Neuronal stem cell (in vitro differentiated cells): ENCODE measurements at places on chromosomes 12 and 14.
A peak's percentile ranks its signal among the peaks of the same experiment; 100 is the strongest.

- no peak overlapping the region for H3K27ac ChIP-seq
- no peaks in the 10 kb centered on the region for H3K27me3 ChIP-seq
- H3K4me3 ChIP-seq, result no peak overlapping the region
- no peaks in the 10 kb centered on the region for H3K36me3 ChIP-seq
- DNase-seq, result no peak
Observed at GRCh38 chr14:65772921-65773574, 360.5 kb downstream of the FUT8 start.

- peaks cover 41% of the 10 kb centered on the region for H3K27me3 ChIP-seq
- H3K36me3 ChIP-seq, result no peaks in the 10 kb centered on the region
- H3K4me1 ChIP-seq, result no peaks in the 10 kb centered on the region
- no peak overlapping the region for H3K27ac ChIP-seq
- no peak for DNase-seq
Observed at GRCh38 chr12:111699-112493, 45.3 kb downstream of the IQSEC3 start.

- no peaks in the 10 kb centered on the region for H3K27me3 ChIP-seq
- no peak for DNase-seq
- no peak overlapping the region for H3K27ac ChIP-seq
- peaks cover 12% of the 10 kb centered on the region for H3K36me3 ChIP-seq
- H3K4me1 ChIP-seq, result peaks cover 22% of the 10 kb centered on the region
- H3K4me3 ChIP-seq, result no peak overlapping the region
Observed at GRCh38 chr14:91400696-91401095, 16.9 kb downstream of the CCDC88C start.

DNA sequence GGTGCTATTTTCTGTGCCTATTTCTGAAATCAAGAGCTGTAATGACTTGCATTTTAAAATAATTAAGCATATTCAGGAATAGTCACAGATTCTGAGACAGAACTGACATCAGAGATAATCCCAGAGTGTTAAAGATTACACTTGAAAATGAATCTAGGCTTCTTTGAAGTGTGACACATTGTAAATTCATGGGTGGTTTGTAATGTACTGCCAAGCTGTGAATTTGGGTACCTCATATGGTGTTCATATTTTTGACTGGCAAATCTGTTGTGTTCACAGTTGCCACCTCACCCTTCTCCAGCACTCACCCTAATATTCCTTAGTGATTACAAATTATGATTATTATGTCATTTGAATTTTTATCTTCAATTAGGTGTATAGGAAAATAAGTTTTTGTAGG is 78.5 kb upstream of the CSRP2 start:
- no peak overlapping the region for H3K4me3 ChIP-seq
- H3K27ac ChIP-seq, result no peak overlapping the region
- H3K4me1 ChIP-seq, result no peaks in the 10 kb centered on the region
- DNase-seq, result no peak

GRCh38 chr14:91509083-91509877 is 830 bp downstream of the PPP4R3A start:
- no peak for DNase-seq
- peak overlapping the region; percentile 98 for H3K27ac ChIP-seq
- no peaks in the 10 kb centered on the region for H3K4me1 ChIP-seq
- peaks cover 4% of the 10 kb centered on the region for H3K36me3 ChIP-seq

DNA sequence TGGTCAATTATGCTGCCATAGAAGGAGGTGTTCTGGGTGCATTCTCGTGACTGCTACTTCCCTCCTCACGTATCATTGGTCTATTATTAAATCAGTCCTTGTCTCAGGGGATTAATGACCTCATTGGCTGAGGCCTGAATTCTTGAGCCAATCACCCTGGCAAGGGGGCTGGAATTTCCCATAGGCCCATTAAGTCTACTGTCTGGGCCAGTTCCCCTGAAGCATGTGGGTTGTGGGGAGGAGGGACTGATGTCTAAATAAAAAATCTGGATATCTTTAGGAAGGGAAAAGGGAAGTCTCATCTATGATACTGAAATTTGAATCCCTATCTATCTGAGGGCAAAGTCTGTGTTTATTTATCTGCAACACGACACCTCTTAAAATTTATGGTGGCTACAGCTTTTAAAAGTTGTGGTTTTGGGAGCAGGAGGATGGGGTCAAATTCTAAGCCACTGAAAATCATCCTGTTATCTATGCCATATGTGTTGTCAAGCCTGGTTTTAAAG is 71.9 kb downstream of the DYRK2 start:
- no peak for DNase-seq
- no peaks in the 10 kb centered on the region for H3K4me1 ChIP-seq
- H3K4me3 ChIP-seq, result no peak overlapping the region
- no peak overlapping the region for H3K27ac ChIP-seq

DNA sequence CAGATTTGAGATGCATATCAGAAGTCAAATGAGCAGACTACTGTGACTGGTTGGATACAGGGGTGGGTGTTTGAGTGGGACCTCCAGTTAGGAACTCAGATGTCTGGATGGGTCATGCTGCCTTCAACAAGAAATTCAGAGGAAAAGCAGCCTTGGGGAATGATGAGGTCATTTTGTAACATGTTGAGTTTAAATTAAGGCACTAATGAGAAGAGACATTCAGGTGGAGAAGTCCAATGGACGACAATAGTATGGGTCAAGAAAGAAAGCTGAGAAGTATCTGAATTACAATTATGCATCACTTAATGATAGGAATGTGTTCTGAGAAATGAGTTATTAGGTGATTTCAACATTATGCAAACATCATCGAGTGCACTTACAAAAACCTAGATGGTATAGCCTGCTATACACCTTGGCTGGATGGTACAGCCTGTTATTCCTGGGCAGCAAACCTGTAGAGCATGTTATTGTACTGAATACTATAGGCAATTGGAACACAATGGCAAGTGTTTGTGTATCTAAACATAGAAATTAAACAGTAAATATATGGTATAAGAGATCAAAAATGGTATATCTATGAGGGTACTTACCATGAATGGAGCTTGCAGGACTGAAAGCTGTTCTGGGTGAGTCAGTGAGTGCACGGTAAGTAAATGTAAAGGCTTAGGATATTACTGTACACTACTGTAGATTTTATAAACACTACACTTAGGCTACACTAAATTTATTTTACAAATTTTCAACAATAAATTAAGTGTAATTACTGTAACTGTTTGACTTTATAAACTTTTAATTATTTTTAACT is 414.7 kb downstream of the RAD51B start:
- DNase-seq, result no peak
- H3K4me3 ChIP-seq, result no peak overlapping the region
- no peaks in the 10 kb centered on the region for H3K27me3 ChIP-seq
- no peaks in the 10 kb centered on the region for H3K4me1 ChIP-seq
- H3K36me3 ChIP-seq, result no peaks in the 10 kb centered on the region

- peaks cover 2% of the 10 kb centered on the region for H3K4me1 ChIP-seq
- no peak for DNase-seq
- H3K4me3 ChIP-seq, result no peak overlapping the region
- no peaks in the 10 kb centered on the region for H3K27me3 ChIP-seq
- H3K27ac ChIP-seq, result no peak overlapping the region
Observed at GRCh38 chr12:64147011-64147631, 75.0 kb downstream of the KICS2 start.

DNA sequence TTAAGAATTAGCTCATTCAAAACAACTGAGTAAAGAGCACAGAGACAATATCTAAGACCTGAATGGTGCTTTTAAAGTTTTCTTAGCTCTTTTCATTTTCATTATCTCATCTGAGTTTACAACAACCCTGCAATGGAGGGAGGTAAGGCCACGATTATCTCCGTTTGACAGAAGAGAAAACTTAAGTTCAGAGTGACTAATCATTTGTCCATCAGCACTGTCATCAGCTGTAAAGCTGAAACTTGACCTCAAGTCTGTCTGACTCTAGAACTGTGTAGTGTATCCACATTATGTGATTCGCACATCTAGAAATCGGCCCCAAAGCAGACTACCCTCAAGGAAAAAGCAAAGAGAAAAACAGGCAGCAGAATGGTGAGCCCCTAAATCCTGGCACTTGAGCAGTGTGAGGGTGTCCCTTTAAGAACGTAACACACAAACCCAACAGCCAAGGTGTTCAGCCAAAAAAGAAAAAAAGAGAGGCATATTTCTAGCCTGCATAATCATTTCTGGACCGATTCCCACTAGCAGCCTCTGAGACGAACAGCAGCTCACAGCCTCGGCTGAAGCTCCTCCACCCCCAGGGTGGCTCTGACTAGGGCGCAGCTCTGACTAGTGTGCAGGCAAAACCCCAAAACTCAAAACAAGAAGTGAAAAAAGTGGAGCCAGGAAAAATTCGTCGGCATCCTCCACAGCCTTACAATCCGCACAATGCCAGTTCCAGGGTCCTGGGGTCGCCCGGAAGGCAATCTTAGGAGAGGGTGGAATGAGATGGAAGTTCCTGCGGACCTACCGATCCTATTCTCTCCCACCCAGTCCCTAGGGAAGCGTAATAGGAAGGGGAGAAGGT is 1.6 kb downstream of the STXBP6 start:
- no peak overlapping the region for H3K27ac ChIP-seq
- H3K4me3 ChIP-seq, result no peak overlapping the region
- peaks cover 7% of the 10 kb centered on the region for H3K27me3 ChIP-seq
- H3K36me3 ChIP-seq, result no peaks in the 10 kb centered on the region
- no peak for DNase-seq

- H3K27ac ChIP-seq, result no peak overlapping the region
- no peaks in the 10 kb centered on the region for H3K4me1 ChIP-seq
- no peak overlapping the region for H3K4me3 ChIP-seq
- H3K36me3 ChIP-seq, result no peaks in the 10 kb centered on the region
- no peak for DNase-seq
Observed at GRCh38 chr14:43005807-43006206, 1399.1 kb downstream of the LRFN5 start.

DNA sequence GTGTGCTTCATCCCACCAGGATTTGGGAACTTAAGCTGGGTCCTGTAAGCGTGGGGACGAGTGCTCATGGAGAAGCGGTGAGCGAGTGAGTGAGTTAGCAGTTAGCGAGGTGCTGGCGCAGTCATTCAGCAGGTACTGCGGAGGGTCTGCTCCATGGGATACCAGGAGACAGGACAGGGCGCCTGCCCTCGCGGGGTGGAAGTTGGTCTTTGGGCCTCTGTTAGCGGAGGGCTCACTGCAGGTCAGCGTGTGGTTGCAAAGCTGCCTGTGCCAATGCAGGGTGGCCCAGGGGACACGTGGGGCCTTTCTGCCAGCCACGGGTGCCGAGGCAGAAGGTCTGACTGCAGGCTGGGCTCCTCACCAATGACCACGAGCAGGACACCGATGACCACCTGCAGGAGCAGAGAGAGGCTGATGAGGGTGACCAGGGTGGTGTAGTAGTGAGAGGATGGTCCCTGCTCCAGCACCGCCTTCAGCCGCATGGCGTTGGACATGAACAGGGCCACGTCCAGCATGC is 97.6 kb downstream of the NINJ2 start:
- H3K27ac ChIP-seq, result no peak overlapping the region
- H3K4me1 ChIP-seq, result no peaks in the 10 kb centered on the region
- peaks cover 49% of the 10 kb centered on the region for H3K27me3 ChIP-seq
- no peak for DNase-seq

DNA sequence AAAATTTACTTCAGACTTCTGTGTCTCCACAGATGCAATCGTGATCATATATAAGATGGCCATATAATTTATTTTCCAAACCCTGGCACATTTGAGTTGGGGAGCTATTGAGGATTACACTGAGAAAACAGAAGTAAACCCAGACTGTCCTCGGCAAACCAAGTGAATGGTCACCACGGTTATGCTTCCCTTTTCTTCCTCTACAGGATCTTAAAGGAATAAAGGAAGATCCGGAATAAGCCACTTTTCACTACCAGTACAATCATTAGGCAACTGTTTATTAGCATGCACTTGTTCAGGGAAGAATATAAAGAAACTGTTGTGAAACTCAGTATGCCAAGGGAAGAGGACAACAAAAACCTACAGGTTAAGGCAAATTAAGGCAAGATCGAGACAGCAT is 27.6 kb downstream of the SBNO1 start:
- no peak overlapping the region for H3K4me3 ChIP-seq
- H3K27me3 ChIP-seq, result no peaks in the 10 kb centered on the region
- DNase-seq, result no peak
- H3K4me1 ChIP-seq, result no peaks in the 10 kb centered on the region
- H3K27ac ChIP-seq, result no peak overlapping the region

- no peaks in the 10 kb centered on the region for H3K4me1 ChIP-seq
- H3K27me3 ChIP-seq, result no peaks in the 10 kb centered on the region
- no peaks in the 10 kb centered on the region for H3K36me3 ChIP-seq
- no peak for DNase-seq
- no peak overlapping the region for H3K27ac ChIP-seq
Observed at GRCh38 chr12:52792185-52793029, 3.5 kb downstream of the KRT3 start.

DNA sequence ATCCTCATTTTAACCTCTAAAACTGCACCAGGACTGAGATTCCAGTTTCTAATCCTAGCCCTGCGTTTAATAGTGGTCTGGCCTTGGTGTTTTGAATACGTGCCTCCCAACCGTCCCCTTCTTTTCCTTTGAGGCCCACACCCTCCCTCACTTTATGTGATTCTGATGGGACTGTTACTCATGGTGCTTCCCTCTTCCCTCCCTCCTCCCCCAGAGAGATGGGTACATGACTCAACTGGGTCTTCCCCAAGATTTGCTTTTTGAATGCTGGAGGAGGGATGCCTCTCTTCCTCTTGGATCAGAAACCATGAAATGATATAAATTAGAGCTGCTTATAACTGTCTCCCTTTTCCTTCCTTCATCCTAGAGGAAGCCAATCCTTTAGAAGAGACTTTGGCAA is 8.2 kb upstream of the PPP2R5E start:
- no peak for DNase-seq
- H3K36me3 ChIP-seq, result no peaks in the 10 kb centered on the region
- no peak overlapping the region for H3K27ac ChIP-seq
- H3K27me3 ChIP-seq, result no peaks in the 10 kb centered on the region
- no peaks in the 10 kb centered on the region for H3K4me1 ChIP-seq

DNA sequence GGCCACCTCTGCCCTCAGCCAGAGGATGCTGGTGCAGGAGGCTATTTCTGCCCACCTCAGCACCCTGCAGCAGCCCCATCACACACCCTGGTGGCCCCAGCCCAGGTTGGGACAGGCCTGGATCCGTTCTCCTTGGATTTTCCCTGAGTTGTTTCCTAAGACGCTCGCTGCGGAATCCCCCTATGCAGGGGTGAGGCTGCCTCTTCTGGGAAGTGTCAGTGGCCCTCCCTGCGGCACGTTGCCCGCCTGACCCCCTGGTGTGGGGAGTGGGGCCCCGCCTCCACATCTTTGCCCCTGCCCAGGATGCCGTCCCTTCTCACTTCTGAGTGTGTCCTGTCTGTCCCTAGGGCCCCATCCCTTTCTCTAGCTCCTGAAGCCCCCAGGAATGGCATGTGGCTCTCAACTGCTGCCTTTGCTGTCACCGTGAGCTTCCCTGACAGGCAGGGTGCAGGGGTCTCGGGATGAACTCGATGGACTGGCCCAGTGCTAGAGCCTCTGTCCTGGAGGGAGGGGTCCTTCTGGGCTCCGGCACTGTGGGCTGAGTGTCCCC is 594 bp upstream of the EXOC3L4 start:
- no peak overlapping the region for H3K4me3 ChIP-seq
- peaks cover 8% of the 10 kb centered on the region for H3K4me1 ChIP-seq
- no peak overlapping the region for H3K27ac ChIP-seq
- no peaks in the 10 kb centered on the region for H3K36me3 ChIP-seq
- DNase-seq, result no peak
- peaks cover 69% of the 10 kb centered on the region for H3K27me3 ChIP-seq
